ENCODE measurements at places on chromosomes 2 and 18.

GRCh38 chr2:2859732-2860131, 517.9 kb downstream of the EIPR1 start:
- no peak for DNase-seq

- peak; percentile 52 for DNase-seq
These were observed 57.9 kb downstream of the POLR1A start for GRCh38 chr2:86047575-86048382.

- no peak for DNase-seq
These were observed 11.1 kb upstream of the RBFA start for GRCh38 chr18:80023173-80023572.

GRCh38 chr2:121803503-121803902, 48.1 kb downstream of the TSN start:
- DNase-seq: no peak

DNA sequence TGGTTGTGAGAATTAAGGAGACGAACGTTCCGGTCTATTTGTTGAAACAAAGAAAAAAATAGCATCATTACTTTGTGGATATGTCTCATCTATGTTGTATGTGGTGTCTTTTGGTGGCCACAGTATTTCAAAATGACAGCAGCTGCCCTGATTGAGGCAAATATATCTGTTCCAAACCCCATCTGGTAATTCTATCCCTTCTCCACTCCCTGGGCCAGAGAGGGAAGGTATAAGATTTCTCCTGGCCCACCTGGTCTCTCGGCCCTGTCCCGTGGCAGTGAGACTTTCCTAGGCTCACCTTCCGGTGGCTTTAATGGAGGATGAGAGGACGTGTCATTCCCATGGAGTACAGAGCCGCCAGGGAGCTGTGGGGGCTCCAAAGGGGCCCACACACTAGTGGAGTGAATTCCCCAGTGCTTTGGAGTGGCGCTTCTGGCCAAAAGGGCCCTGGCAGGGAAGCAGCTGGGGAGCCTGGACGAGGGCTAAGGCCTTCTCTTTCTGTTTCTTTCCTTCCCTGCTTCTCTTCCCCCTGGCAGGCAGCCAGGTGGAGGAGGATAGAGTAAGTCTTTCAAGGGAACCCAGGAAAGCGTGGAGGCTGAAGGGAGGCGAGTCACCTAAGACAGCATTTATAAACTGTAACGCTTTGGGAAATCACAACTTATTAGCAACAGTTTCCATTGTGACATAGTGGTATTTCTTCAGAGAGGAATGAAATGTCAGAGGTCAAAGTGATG, 5.6 kb downstream of the FOSL2 start:
- no peak for DNase-seq

- DNase-seq: no peak
These were observed 1252.7 kb upstream of the FAM98A start for GRCh38 chr2:34851804-34852203.

DNA sequence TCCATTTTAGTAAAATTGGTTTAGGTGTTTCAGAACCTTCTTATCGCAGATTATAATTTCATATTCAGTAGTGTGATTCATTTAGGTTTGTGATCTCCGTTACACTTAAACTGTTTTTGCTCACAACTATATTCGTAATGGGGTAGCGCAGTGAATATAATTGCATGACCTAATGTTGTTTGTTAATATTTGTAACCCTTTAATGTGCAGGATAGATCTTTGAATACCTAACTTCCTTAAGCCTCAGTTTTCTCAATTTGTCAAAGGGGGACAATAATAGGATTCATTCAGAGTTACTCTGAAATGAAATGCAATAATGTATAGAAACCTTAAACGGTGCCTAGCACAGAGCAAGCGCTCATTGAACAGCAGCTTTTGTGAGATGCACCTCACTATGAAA, 558 bp upstream of the ZDBF2 start:
- no peak for DNase-seq

GRCh38 chr2:60490848-60491247, 62.6 kb downstream of the BCL11A start:
- DNase-seq: no peak

DNA sequence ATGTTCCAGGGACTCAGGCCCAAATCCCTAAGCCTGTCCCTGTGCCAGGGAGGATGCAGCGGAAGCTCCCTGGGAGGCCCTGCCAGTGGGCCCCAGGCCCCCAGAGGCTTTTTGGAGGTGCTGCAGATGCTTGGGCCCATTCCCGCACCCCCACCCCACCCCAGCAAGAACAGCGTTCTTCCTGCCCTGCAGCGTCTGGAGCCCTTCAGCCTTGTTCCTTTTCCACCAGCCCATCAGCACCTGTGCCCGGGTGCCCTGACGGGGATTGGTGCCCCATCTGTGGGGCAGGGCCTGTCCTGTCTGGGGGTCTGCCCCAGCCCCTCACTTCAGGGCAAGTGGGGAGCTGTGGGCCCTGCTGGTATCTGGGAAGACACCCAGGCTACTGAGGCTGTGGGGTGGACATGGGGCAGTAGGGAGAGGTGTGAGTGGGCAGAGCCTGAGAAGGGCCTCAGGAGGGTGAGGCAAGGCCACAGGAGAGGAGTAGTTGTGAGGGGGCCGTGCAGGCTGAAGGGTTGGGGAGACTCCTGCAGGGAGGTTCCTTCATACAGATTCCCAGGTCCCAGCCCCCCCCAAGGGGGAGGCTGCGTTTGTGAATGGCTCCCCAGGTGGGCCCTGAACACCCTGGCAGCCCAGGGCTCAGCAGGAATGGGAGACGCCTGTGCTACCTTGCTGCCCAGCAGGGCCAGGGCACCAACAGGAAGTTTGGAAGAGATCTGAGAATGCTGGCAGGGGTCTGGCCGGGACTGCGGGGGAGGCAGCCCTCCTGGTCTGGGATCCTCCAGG, 2.4 kb downstream of the RNPEPL1 start:
- peak; percentile 61 for DNase-seq

- no peak for DNase-seq
These were observed 202.4 kb downstream of the FHOD3 start for GRCh38 chr18:36499938-36500337.
